ENCODE measurements at places on chromosomes 11 and 22.

GRCh38 chr11:48106166-48106565 is 110.4 kb upstream of the OR4B1 start:
- no peak for DNase-seq

- DNase-seq = no peak
These were observed 13.1 kb upstream of the RPL3 start for GRCh38 chr22:39332441-39333064.

GRCh38 chr22:38056969-38057891 is at the start of gene PICK1:
Gene PICK1, plus strand, starts transcription at chr22:38057404. Its CDS starts 406 bp downstream, at chr22:38057810.
- DNase-seq = peak; percentile 85

DNA sequence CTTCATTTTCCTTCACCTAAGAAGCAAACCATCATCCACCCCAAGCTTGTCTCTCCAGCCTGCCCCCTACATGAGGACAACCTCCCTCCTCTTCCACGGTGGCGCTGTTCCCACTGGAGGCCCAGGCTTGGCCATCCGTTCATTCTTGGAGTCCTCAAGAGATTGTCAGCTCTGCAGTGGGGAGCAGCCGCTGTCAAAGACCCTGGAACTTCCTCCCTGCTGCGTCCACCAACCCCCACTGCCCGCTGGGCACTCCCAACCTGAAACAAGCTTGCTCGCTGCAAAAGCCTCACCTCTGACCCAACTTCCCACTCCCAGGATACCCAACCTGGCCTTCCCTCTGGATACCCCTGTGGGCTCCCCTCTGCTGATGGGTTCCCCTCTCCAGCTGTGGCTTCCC is 10.4 kb upstream of the CD81 start:
- no peak for DNase-seq

- DNase-seq = no peak
These were observed 9.1 kb downstream of the DCHS1 start for GRCh38 chr11:6646576-6646917.

DNA sequence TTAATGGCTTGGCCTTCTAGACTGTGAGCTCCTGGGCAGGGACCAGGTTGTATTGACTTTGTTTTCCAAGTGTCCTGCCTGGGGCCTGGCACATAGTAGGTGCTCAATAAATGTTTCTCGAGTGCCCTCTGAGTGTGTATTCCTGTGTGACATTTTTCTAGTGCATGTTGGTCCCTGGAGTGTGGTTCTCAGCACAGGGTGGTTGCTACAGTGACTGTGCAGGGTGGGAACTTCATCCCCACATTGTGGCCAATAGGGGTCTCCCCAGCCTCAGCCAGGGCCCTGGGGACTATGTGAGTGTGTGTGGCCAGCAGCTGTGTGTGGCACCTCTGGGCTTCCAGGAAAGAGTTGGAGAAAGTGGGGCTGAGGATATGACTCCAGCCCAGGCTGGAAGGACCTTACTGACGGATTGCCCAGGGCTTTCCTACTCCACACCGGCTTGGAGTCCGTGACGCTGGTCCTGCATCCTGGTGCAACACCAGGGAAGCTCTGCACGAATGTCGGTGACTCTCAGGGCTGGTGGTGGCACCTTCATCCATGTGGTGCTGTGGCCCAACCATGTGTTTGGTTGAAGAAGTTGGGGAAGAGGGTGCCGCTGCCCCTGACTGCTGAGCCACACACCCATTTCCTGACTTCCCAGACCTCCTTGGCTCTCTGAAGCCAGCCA is 9.0 kb upstream of the MARK2 start:
- no peak for DNase-seq

- DNase-seq = no peak
These were observed 137.8 kb downstream of the DBX1 start for GRCh38 chr11:20022363-20023081.

DNA sequence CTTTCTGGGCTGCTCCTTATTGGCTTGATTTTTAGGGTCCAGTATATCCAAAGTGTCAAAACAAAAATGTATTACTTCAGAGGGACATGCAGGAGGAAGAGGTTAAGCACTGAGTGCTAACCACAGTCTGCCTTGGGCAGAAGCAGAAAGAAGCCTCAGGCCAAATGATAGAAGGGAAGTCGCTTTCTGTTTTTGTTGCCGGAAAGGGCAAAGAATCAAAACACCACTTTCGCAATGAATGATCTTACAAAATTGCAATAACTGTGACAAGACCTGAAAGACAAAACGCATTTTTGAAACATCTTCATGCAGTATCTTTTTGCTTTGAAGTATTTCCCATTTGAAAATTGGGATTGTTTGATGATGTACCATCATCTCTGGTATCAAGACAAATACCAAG is 70.1 kb upstream of the PICALM start:
- DNase-seq = peak; percentile 18

Measured in CD4-positive, alpha-beta memory T cell (primary cell).